Activated CD4-positive, alpha-beta T cell treated with anti-CD3 and anti-CD28 coated beads, Interleukin-10, Interleukin-2, amounts not matched to agents 100 ng/mL and 50 ng/mL, durations not matched to agents 16 hours and 8 hours (primary cell): ENCODE measurements at places on chromosomes 7 and 10.

DNA sequence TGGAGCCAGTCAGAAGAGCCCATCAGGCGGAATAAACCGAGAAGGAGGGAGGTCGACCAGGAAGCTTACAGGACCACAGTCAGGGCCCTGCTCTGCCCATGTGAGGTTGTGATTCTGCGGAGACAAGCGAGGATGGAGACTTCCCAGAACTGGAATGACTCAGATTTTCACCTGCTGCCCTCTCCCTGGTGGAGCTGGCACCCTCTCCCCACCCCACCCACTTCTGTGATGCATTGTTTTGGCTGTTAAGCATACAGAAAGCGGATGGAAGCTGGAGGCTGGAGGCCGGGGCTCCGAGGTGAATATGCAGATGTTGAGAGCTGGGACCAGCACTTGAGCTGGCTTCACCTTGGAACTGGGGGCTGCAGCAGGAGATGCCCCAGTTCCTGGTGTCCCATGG, 57.4 kb downstream of the NPTX2 start:
- no peak for DNase-seq

DNA sequence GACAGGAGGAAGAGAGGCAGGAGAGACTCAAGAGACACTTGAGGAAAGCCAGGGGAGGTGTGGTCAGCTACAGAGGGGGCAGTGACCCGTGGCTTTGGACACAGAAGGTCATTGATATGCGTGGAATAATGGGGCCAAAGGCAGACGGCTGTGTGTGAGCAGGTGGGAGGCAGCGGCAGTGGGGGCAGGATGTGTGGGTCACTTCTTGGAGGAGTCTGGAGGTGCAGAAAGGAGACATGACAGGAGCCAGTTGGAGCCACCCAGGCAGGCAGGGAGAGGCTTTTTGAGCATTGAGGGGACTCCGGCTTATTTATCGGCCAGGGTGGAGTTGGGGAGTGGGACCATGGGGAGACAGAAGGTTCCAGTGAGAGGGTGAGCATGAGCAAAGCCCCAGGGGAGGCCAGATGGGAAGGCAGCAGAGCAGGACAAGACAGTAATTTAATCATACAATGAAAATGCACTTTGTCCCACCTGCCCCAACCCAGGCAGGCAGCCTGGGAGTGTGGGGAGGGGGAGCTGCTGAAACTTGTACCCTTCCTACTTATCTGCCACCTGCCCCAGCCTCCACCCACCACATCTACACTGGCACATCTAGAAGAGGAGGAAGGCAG, 5.0 kb downstream of the LDB3 start:
- DNase-seq: no peak

- DNase-seq: no peak
Observed at GRCh38 chr10:75097666-75098285, 13.7 kb upstream of the SAMD8 start.

DNA sequence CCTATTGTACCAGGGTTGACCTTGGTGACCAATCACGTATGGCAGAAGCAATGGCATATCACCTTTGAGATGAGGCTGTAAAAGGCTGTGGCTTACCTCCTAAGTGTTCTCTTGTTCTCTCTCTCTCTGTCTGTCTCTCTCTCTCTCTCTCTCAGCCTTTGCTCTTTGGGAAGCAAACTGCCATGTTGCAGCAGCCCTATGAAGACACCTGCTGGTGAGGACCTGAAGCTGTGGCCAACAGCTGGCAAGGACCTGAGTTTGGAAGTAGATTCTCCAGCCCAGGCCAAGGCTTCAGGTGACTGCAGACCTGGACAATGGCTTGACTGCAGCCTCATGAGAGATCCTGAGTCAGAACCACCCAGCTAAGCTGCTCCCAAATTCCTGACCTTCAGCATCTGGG, 161.4 kb downstream of the GPAM start:
- DNase-seq: no peak

DNA sequence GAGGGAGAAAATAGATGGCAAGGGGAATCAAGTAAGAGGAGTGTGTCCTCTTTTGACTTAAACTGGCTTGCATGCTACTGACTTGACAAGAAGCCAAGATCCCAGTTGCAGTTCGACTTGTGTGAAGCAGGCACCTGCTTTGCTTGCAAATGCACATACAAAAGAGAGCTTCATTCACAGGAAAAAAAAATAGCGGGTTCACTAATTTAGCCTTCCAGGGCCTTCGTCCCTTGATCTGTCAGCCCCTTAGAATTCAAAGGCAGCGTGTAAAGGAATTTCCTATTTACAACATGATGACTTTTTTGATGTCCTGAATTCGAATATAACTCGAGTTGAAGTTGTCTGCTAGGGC, 192.1 kb downstream of the CELF2 start:
- no peak for DNase-seq

- no peak for DNase-seq
Observed at GRCh38 chr7:155322530-155322929, 24.9 kb downstream of the INSIG1 start.

DNA sequence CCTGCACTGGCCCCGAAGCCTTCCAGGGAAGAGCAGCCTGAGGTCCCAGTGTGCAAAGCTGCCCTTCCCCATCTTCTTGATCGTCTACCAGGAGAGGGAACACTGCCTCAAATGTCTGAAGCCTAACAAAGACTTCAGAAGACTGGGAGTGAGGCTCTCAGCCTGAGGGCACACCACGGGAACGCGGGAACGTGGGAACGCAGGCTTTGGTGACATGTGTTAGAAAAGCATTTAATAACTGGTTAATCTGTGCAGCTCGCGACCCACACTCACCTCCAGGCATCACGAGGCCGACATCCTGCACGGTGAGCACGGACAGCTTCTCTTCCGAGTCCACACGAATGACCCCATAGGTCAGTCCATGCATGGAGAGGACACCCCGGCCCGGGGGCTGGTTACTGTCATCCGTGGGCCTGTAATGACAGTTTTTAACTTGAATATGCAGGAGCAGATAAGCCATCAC, 234.0 kb downstream of the ZMYND11 start:
- no peak for DNase-seq

- DNase-seq: no peak
Observed at GRCh38 chr10:71381611-71382010, 15.1 kb upstream of the CDH23 start.

- no peak for DNase-seq
Observed at GRCh38 chr10:128001849-128002248, 94.9 kb downstream of the PTPRE start.

GRCh38 chr10:104308439-104308903, 29.8 kb downstream of the ITPRIP start:
- DNase-seq: peak; percentile 56

DNA sequence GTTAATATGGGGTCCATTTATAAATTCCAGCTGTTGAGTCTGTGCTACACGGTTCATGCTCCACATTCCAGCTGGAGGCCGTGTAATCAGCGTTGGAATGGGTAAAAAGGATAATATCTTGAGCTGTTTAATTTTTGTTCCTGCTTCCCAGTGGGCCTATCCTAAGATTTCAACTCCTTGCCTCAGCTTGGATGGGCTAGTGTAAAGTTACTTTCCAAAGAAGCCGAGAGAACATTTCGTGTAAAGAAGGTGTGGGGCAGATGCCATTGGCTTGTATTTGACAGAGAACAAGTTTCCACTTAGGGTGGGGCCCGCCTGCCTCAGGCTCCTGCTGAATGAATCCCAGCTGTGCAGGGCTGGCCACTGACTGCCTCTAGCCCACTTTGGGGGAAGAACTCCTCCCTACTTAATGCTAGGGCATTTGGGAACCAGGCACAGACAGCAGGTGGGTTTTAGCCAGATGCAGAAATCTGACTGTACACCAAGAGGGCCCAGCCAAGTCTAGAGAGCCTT, 125.9 kb upstream of the LYZL2 start:
- DNase-seq: no peak
